ENCODE measurements at places on chromosomes 6 and 20.

- DNase-seq, result no peak
These were observed 39.0 kb downstream of the JAG1 start for GRCh38 chr20:10634683-10635411.

DNA sequence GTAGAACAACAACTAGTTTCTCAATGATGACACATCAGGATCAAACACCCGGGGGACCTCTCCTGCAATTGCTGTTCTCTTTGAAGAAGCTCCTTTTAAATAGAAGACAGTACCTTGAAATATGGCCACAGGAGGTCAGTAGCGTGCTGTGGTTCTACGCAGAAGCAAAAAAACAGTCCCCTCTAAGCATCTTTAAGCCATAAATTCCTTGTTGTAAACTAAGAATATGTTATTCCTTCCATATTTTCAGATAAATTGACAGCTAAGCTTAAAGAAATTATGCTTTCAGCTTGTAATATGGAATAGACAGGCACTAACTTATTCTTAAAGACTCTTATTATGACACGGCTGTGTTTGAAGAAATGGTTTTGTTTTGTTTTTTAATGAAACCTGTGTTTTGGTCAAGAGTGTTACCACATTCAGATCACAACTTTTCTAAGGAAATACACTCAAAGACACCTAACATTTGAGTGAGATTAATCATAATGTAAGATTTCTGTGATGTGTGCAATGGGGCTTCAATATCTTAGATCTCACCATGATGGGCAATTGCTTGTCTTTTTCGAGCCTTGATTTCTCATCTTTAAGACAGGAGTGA, 49.7 kb upstream of the IL20RA start:
- DNase-seq, result peak; percentile 53

DNA sequence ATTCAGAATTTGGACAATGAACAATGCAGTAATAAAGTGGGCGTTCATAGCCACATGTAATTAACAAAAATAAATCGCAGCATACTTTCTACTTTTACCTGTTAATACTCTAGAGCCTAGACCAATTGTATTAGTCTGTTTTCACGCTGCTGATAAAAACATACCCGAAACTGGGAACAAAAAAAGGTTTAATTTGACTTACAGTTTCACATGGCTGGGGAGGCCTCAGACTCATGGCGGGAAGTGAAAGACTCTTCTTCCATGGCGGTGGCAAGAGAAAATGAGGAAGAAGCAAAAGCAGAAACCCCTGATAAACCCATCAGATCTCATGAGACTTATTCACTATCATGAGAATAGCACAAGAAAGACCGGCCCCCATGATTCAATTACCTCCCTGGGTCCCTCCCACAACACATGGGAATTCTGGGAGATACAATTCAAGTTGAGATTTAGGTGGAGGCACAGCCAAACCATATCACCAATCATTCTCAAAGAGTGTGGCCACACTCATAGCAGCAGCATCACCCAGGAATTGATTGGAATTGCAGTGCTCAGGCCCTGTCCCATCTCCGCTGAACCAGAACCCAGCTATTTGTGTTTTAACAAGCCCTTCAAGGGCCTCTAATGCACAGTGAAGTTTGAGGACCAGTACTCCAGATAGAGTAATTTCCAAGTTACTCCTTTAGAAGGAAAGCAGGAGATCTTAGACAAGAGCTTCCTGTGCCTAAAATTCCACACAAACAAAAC, 650.0 kb downstream of the KIF16B start:
- DNase-seq, result no peak

- no peak for DNase-seq
These were observed 123.2 kb downstream of the TINAG start for GRCh38 chr6:54431466-54431865.

- no peak for DNase-seq
These were observed 17.4 kb downstream of the FOXO3 start for GRCh38 chr6:108578166-108578565.

DNA sequence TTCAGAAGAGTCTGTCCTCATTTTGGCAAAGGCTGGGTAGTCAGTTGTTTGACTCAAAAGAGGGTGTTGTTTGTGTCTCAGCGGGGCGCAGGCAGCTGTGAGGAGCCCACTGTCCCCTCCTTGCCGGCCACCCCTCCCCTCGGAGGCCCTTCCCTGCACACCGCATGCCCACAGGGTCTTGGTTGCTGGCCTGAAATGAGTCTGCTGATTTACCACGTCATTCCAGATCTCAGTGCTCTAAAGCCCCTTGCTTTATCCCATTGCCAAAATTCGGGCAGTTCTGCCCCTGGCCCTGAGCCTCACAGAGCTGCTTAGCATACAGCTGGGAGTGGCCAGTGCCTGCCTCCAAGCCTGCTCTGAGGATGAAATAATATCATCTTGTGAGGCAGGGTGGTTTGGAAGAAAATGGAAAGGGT, 220.7 kb downstream of the UST start:
- DNase-seq, result no peak

DNA sequence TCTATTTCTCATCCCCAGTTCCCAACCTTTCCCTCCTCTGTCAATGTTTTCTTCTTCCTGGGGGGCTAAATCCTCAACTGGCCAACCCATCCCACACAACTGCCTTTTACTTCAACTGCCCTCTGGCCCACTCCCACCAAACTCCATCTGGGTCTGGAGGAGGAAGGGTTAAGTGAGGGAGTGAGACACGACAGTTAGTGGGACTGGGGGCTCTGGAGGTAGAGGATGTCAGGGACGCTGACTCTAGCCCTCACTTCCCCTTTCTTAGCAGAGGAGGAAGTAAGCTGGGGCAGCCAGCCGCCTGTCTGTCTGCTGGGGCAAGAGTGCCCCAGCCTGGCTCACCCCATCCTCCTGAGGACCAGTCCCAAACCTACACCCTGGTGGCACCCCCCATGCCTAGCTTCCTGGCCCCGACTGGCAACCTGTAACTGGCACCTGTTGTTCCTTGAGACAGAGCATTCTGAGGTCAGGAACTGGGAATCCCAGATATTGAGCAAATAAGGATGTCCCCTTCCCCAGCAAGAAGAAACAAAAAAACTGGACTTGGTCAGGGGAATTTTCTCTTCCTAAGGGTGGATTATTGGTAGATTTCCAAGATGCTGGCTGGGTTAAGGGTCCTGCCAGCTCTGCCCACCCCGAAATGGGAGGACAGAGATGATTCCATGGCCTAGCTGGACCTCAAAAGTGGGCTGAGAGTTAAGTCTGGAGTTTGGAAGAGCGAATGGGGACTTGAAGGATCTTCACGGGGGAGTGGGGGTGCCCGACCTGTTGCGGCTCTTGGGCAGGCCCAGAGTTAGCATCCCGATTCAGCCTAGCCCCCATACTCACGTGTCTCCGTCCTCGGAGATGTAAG, 971 bp downstream of the NFKBIE start:
- DNase-seq, result peak; percentile 53

GRCh38 chr20:62048346-62048761, 17.3 kb downstream of the TAF4 start:
- no peak for DNase-seq

DNA sequence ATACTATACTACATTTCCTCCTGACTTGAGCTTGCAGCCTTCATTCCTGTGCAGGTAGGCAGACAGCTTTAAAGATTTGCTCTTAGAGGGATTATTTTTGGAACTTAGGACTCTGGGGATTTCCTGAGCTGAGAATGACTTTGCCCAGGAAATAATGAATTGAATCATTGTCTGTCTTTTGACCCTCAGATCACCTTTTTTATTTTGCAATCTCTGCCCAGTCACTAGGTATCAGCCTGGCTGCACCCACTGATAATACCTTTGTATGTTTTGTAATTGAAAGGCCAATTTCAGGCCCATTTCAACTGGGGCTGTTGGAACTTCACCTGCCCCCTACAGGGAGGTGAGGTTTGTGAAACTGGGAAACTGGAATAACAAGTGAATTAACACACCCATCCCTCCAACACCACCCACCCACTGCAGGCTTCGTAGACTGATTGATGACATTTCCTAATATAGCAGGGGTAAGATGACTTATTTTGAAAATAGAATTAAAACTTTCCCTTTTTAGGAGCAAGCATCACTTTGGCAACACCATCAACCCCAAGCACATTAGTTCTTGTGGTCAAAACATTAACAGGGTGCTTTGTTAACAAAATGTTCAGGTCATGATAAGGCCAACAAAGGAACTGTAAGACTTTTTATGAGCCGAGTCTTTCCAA, 157.1 kb upstream of the CENPW start:
- DNase-seq, result no peak

- no peak for DNase-seq
These were observed 8.8 kb downstream of the BIRC7 start for GRCh38 chr20:63244468-63244867.

- DNase-seq, result no peak
These were observed 114.9 kb upstream of the DST start for GRCh38 chr6:56757588-56757984.

DNA sequence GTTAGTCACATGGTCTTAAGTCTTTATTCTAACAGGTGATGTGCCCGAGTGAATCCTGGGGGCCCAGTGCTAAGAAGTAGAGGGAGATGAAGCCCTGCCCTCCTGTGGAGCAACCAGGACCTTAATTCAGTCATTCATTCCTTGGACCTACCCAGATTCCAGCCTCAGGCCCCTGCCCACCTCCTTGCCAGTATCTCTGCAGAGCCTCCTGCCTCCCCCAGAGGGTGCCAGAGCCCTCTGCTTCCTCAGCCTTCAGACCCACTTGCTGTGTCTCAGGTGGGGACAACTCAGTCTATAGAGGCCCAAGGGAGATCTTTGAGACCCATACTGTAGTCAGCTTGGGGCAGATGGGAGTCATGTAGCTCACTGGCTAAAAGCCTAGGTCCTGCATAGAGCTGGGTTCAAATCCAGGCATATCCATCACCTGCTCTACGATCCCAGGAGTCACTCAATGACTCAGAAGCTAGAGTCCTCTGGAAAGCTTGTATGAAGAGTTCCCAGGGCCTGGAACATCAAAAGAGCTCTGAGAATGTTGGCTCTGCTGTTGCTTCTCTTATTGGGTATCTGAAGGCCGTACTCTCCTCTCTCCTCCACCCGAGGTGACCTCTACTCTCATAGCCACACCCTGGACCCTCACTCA, 3.9 kb upstream of the SIGLEC1 start:
- peak; percentile 35 for DNase-seq

DNA sequence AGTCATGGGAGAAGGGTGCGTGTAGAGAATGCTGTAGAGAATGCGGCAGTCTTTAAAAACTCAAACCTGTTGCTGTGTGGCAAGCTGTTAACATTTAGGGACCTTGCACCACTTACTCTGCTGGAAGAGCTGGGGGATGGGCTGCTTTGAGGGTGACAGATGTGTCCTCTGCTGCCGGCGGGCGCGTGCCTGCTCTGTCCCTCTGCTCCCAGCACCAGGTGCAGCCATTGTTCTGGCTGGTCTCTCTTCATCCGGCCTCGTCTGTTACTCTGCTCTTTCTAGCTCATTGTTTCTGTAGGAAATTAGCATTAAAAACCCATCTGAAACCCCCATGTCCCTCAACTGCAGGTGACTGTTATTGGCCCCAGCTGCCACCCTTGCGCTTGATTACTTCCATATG, 78.5 kb downstream of the CBFA2T2 start:
- no peak for DNase-seq

- DNase-seq, result no peak
These were observed 556 bp upstream of the MROH8 start for GRCh38 chr20:37179683-37180524.

GRCh38 chr6:150813993-150814359, 51.5 kb upstream of the MTHFD1L start:
- DNase-seq, result no peak

DNA sequence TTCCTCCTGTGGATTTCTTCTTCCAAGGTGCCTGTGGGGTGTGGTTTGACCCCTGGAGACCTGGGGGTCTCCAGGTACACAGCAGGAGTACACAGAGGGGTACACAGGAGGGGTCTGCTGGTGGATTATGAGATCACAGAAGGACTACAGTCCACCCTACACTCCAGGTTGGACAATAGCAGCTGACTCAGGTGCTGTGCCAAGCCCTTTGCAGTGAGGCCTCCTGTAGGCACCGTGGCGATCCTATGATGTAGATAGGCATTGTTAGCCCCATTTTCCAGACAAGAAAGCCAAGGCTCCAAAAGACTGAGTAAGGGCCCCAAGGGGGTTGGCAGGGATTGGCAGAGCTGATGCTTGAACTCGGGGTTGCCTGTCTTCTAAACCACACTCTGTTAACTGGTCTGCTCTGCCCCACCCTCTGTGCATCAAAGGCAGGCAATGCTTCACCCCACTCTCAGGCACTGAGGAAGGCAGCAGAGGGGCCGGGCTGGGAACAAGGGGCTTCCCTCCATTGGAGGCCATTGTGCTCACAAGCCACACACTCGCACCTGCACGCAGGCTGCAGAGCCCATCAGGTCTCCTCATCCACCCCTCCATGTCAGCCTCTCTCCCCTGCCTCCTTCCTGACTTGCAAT, 77.5 kb upstream of the SIRPA start:
- no peak for DNase-seq

GRCh38 chr6:87174078-87174579, 18.8 kb downstream of the ZNF292 start:
- DNase-seq, result no peak

DNA sequence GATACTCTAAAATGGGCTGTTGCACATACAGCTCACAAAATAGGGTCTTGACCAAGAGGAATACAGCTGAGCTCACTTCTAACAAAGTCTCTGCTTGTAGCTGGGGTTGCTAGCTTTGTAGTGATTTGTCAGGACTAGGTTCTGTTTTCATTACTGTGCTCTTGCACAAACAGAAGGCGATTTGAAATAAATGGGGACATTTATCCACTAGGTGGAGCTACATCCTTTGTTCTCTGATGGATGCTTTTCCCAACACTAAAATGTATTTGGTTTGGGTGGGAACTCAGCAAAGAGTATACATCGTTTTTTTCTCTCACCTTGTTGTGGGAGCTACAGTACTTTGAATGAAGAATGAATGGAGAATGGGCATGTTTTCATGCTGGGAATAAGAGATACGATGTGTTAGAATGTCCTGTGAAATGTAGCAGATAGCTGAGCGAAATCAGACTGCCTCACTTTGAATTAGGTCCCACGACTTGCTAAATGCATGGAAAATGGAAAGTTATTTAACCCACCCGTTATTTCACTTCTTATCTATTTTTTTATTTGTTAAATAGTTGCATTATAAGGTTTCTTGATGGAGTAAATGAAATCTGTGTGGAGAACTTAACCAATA, 494.7 kb upstream of the MAP3K7 start:
- DNase-seq, result no peak

- no peak for DNase-seq
These were observed 54.0 kb upstream of the RAB32 start for GRCh38 chr6:146489468-146490151.

- no peak for DNase-seq
These were observed 27.9 kb downstream of the LOC128125822 start for GRCh38 chr6:63600136-63600535.

GRCh38 chr20:6238421-6238820, 115.6 kb upstream of the FERMT1 start:
- no peak for DNase-seq

GRCh38 chr6:119526561-119527230, 177.1 kb upstream of the MAN1A1 start:
- DNase-seq, result no peak

- DNase-seq, result no peak
These were observed 234.1 kb downstream of the TMEM242 start for GRCh38 chr6:157089258-157089657.

Data from stimulated activated naive CD8-positive, alpha-beta T cell treated with anti-CD3 and anti-CD28 coated beads, Interleukin-15, Interleukin-2, amounts not matched to agents 100 U/mL and 50 U/mL, for 24 hours (primary cell).